Nucleus accumbens (tissue), 56 donors: ENCODE measurements at places on chromosomes 12 and 14.

GRCh38 chr12:124111006-124111405, 138.0 kb downstream of the ZNF664 start:
- DNase-seq, result no peak

GRCh38 chr12:119263466-119263865, 71.1 kb upstream of the CCDC60 start:
- DNase-seq, result no peak

DNA sequence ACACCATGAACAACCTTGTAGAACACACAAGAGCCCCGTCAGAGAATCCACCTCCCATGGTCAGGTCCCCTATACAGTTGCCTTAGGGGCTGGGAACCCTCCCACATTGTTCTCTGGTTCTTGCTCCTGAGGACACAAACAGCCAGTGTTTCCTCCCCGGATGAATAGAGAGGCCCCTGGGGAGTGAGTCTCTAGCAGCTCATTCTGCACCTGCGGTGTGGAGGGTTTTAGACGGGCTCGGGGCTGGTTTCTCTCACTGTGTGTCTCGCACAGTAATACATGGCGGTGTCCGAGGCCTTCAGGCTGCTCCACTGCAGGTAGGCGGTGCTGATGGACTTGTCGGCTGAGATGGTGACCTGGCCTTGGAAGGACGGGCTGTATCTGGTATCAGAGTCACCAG, 1052.1 kb downstream of the TMEM121 start:
- DNase-seq, result no peak

DNA sequence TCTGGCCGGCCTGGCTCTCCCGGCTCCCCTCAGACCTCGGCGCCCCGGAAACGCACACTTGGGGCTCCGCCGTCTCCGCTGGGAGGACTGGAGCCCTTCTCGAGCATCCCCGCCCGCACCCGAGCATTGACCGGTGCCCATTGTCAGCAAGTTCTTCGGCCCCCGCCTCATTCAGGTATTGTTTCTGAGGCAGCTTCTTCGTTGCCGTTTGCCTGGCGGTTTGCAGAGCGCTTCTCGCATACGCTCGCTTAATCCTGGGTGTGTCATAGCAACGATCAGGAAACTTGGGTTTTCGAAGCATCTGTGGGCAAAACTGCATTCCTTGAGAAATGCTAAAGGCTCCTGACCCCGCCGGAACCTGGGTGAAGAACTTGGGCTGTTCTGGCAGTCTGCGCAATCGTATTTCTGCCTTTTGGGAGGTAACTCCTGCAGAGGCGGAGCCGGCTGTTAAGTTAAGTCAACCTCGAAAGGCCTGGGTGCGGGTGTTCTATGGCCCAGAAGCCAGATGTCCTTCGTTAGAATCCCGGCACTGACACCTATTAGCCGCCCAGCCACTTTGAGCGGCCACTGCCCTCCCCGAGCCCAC, 518 bp downstream of the GSKIP start:
- no peak for DNase-seq

GRCh38 chr12:69388371-69388770, 28.8 kb downstream of the YEATS4 start:
- no peak for DNase-seq

GRCh38 chr12:127667131-127667685, 599.8 kb upstream of the TMEM132C start:
- no peak for DNase-seq

- no peak for DNase-seq
These were observed 367.2 kb upstream of the DDHD1 start for GRCh38 chr14:53520078-53520928.

DNA sequence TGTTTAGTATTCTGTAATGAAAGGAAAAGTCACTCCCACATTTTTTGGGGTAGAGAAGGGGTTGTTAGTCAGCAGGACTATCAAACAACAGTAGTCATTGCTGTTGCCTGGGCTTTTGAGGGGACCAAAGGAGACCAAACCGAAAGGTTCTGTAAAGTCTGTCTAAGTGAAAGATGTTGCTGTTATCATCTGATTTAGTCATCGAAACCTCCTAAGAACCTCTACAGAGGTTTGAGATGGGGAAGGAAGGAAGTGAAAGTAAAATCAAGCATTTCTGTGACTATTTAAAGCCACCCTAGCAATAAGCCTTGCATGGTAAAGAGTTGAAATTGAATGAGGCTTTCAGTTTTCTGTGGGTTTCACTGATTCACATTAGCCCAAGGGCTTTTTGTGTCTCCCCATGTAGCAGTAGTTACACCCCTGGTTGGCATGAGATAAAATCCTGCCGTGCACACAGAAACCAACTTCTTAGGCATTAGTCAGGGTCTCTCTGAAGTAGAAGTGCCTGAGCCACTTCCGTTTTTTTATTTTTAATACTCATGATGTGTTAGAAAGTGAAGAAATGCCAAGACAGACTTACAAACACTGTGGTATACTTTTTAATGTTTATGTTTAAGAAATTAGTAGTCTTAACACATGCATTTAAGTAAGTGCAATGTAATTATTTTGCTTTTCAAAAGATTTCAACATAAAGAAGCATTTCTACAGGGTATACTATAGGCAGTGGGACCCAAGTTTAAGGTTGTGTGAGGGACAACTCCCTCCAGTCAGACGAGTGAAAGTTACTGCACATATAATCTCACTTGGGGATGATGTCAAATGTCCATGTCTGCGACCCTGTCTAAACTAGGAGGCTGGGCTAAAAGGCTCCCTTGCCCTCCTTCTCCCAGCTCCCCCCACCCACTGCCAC, 50.4 kb downstream of the DYRK2 start:
- no peak for DNase-seq

- DNase-seq, result no peak
These were observed 23.4 kb upstream of the EIF5 start for GRCh38 chr14:103310576-103311095.

- DNase-seq, result no peak
These were observed 363.6 kb upstream of the SFSWAP start for GRCh38 chr12:131347345-131347714.

- no peak for DNase-seq
These were observed 81.0 kb downstream of the ETV6 start for GRCh38 chr12:11730299-11731041.

GRCh38 chr12:5390174-5390799, 41.6 kb upstream of the NTF3 start:
- no peak for DNase-seq

DNA sequence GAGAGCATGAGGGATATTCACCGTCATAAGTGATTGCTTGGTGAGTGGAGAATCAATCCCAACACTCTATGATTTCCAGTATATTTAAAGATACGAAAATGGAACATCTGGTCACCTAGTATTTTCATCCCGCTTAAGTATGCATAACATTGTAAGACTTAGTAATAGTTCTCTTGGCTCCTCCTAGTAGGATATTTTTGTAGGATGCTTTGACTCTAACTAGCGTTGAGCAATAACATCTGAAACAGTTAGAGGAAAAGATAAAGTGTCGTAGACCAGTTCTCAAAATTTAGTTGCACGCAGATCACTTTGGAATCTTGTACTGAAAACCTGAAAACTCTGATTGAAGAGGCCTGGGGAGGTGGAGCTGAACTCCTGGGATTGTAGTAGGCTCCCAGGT, 7.6 kb downstream of the SAMD4A start:
- no peak for DNase-seq

GRCh38 chr12:22255097-22255496, 79.4 kb downstream of the ST8SIA1 start:
- DNase-seq, result no peak

GRCh38 chr12:78680596-78680995, 184.0 kb upstream of the SYT1 start:
- no peak for DNase-seq

DNA sequence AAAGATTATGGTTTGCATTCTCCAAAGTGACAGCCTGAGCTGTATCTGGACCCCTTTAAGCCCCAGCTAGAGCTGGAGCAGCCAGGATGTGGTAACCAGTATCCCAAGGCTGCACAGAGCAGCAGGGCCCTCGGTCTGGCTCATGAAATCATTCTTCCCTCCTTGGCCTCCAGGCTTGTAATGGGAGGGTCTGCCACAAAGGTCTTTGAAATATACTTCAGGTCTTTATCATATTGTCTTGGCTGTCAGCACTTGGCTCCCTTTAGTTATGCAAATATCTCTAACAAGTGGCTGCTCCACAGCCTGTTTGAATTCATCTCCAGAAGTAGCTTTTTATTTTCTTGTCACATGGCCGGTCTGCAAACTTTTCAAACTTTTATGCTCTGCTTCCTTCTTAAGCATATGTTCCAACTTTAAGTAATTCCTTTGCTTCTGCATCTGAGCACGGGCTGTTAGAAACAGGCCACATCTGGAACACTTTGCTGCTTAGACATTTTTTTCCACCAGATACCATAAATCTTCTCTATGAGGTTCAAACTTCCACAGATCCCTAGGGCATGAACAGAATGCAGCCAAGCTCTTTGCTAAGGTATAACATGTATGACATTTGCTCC, 663.4 kb upstream of the MIS18BP1 start:
- DNase-seq, result no peak

DNA sequence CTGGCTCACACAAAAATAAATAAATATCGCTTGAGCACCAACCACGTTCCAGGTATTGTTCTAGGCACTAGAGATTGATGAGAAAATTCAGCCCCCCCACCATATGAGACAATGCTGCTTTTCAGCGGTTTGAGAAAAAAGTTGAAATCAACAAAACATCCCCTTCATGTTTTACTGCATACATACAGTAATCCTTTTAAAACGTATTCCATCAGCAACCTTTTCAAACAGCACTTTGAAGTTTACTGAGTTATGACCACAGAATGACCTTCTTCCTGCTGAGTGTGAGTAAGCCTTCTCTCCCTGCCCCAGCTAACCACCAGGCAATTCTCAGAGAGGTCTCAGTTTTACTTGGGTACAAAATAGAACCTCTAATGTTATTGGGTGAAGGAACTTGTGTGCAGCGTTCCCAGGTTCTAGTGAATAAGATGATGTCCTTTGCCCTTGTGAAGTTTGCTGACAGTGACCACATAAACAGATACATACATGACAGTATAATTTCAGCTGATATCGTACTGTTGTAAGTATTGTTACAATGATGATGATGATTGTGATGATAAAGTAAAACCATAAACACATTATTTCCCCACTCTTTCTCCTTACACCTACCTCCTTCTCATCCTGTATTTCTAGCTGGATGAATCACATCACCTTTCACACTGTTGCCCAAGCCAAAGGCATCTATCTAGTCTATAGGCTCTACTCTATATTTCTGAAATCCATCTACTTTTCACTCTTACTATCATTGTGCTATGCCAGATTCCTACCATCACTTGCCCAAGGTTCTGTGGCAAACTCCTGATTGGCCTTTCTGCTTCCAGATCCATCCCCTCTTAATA, 124.4 kb upstream of the KRR1 start:
- no peak for DNase-seq

- no peak for DNase-seq
These were observed at the start of gene SPATS2 for GRCh38 chr12:49367381-49368239. Gene SPATS2, plus strand, starts transcription at chr12:49367462. Its CDS starts 93,551 bp downstream, at chr12:49461013.

DNA sequence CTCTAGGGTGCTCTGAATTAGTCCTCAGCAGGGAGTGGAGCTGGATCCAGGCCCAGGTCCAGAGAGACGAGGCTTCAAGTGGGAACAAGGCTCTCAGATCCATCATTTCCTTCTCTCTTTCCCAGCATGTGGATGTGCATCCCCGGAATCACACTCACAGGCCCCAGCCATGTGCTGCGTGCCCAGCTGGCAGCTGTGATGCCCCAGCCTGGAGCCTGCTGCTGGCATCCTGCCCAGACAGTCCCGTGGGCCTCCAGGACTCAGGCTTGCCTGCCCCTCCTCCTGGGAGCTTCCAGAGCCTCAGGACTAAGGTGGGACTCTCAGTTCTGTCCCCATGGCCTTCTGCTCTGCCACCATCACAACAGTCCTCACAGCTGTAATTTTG, 6.2 kb upstream of the KRT84 start:
- peak; percentile 32 for DNase-seq

DNA sequence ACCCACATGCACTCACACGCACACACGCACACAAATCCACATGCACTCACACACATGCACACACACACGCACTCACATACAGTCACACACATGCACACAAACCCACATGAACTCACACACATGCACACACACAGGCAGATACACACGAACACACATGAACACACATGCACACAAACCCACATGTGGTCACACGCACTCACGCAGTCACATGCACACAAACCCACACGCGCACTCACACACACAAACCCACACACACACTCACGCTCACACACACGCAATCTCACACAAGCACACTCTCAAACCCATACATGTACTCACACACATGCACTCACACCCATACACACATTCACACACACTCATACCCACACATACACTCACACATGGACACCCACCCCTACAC, 61.5 kb downstream of the GALNT9 start:
- DNase-seq, result no peak

GRCh38 chr12:12428047-12428446, 71.2 kb downstream of the BORCS5 start:
- no peak for DNase-seq

- DNase-seq, result no peak
These were observed 153.6 kb downstream of the KTN1 start for GRCh38 chr14:55733599-55733998.

DNA sequence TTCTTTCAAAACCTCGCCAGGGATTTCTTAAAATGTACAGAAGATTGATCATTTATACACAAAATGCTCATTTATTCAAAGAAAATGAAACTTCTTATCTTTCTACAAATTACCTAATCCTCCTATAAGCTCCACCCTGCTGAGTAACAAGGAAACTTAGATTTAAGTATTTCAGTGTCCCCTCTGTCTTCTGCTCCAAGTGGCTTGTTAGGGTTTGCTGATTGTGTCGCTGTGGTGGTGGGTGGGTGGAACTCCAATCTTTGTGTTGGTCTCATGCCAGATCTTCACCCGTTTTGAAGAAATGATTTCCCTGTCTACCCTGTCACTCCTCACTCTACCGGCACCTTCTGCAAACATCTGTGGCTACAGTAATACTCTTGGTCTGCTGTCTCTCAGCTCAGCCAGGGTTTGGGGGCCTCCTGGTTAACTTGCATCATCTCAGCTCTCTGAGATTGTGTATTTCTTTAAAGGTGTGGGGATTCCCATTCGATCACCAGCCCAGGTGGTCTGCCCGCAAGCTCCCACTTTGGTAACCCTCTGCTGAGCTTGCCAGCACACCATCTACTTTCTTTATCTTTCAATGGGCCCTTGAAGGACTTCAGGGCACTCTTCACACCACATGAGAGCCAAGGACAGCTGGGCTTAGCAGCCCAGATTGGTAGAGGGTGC, 73.8 kb downstream of the DRAM1 start:
- no peak for DNase-seq

DNA sequence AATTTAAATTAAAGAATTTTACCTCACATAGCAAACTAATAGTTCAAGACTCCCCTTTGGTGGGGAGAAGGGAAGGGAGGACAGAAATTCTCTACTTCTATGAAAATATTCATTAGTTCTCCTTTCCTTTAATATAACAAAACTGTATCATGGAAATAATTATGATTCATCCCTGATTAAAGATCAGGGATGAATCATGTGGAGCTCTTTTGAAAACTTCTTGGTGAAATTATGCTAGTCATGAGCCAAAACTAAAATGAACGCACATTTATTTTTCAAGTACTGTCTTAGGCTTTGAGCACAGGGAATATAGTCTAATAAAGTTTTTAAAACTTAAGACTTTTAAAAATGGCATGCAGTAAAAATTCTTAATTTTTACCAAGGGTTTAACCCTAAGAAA, 17.1 kb downstream of the TMBIM4 start:
- no peak for DNase-seq
